ENCODE measurements at places on chromosomes 2 and 18.

DNA sequence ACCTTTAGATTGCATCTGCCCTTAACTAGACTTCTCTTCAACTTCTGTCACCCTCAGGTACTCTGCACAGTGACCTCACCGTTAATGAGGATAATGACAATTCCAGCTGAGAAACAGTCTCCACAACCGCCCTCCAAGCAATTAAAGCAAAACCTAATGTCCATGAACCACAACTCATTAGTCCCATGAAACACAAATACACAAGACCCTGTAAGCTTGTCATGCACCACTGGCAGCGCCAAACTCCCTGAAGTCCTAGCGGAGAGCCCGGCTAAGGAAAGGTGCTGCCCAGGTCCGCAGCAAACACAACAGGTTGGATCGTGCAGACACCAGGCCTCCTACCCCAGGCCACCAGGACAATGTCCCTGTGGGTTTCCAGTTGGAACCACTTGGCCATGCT is 7.4 kb downstream of the SMAD7 start:
- no peak for DNase-seq

DNA sequence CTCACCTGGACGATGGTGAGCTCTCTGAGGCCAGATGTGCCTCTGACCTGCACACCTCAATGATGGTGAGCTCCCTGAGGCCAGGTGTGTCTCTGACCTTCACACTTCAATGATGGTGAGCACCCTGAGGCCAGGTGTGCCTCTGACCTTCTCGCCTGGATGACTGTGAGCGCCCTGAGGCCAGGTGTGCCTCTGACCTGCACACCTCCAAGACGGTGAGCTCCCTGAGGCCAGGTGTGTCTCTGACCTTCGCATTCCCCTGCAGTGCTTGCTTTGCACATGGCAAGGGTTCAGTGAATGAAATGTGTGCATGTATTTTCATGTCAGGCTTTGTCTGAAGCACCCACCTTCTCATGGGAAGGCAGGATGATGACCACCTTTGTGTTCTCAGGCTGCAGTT is 95.5 kb downstream of the PTGR3 start:
- no peak for DNase-seq

DNA sequence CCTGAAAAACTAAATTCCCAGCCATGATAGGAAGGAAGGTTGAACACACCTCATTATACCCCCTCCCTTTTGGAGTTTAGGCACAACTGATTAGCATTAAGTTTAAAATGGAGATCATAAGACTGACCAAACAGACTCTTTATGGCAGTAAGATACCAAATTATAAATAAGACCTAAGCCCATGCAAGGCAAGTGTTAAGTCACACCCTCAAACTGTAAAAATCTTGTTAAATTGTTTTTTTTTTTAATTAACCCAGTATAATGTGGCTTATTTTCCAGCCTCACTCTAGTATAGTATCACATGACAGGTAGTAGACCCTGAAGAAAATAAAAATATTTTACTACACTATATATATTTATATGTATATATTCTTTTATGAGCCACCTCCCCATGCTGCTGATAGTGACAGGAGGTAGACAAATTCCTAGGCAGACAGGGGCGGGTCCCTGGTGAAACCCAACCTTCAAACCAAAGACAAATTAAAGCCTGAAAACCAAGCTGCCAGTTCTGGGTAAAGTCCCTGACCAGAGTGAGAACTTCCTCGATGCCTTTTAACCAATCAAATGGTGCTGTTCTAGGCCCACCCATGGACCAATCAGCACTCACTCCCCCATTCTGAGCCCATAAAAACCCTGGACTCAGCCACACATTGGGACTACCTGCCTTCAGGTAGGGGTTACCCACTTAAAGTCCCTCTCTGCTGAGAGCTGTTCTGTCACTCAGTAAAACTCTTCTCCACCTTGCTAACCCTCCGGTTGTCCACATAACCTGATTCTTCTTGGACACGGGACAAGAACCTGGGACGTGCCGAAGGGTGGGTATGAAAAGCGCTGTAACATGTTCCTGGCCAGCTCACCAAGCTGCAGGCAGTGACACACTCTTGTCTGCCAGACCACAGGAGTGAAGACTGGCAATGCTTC is 123.9 kb upstream of the B3GNT2 start:
- DNase-seq: no peak

- no peak for DNase-seq
Measured at GRCh38 chr2:54675738-54676137, 47.7 kb upstream of the EML6 start.

GRCh38 chr2:237500681-237501424 is 13.8 kb downstream of the MLPH start:
- DNase-seq: peak; percentile 96

- no peak for DNase-seq
Measured at GRCh38 chr2:179107737-179108136, 57.8 kb upstream of the CCDC141 start.

DNA sequence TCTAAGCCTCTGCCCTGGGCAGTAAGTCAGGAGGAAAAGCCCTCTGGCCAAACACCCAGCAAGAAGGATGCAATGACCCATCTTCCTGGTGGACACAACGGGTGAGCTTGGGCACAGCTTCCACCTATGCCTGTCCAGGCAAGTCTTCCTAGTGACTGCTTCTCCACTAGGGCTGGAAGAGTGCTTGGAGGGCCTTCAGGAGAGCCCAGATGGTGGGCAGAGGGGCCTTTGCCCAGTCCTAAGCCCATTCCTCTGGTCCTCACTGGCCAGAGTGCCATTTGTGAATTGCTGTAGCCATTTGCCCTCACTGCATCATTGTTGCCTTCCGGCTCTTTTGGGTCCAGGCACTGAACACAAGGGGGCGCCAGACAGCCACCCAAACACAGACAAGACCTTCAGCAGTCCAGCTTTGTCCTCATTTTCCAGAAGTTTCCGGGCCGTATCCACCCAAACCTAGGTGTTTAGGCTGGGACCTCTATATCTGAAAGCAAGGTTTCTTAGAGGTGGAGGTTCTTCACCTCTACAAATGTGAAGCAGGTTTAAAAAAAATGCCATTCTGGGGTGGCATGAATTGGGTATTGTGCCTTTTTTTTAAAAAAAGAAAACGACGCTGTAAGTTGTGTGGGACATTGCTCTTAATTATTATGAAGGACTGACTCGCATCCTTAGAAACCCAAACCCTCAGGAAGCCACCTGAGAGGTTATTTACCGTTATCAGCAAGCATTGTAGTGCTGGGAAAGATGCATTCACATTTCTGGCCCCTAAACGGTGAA is 29.5 kb downstream of the PAX8 start:
- peak; percentile 44 for DNase-seq

DNA sequence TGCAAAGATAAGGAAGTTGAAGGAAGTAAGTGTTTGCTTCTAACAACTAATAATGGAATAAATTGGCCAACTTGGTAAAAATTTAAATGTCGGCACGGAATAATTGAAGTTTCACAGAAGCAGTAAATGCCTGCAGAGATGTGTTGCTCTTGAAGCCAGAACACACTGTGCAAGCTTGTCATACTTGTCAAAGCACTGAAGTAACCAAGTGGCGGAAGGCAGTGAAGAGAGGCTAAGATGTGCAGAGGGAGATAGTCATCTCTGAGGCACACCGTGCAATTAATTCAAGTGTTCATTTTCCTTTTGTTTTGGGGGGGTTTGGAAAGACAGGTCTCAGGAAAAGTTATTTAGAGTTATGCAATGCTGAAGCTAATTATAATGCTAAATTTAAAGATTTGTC is 5.2 kb downstream of the DCDC2C start:
- DNase-seq: no peak

DNA sequence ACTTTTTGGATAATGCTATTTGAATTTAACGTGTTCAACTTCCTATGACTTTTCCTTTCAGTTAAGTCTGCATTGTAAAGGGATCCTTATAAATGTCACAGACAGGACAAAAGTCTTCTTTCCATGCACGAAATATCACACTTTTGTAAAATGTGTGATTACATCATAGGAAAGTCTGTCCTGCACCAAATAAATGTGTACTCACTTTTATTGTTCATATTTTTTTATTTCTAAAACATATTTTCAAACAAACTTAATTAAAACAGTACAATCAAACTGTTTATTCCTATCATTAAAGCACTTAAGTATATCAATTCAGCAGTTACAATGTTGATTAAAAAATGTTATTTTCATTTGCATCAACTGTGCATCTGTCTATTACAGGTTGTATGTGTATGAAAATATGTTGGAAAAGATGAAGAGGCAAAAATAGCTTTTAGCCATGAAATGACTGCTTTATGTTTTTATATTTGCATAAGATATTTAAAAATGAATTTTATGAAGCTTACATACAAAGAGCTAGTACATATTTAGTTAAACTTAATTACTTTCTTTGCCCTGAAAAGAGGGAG is 105.6 kb downstream of the CSRNP3 start:
- DNase-seq: no peak

DNA sequence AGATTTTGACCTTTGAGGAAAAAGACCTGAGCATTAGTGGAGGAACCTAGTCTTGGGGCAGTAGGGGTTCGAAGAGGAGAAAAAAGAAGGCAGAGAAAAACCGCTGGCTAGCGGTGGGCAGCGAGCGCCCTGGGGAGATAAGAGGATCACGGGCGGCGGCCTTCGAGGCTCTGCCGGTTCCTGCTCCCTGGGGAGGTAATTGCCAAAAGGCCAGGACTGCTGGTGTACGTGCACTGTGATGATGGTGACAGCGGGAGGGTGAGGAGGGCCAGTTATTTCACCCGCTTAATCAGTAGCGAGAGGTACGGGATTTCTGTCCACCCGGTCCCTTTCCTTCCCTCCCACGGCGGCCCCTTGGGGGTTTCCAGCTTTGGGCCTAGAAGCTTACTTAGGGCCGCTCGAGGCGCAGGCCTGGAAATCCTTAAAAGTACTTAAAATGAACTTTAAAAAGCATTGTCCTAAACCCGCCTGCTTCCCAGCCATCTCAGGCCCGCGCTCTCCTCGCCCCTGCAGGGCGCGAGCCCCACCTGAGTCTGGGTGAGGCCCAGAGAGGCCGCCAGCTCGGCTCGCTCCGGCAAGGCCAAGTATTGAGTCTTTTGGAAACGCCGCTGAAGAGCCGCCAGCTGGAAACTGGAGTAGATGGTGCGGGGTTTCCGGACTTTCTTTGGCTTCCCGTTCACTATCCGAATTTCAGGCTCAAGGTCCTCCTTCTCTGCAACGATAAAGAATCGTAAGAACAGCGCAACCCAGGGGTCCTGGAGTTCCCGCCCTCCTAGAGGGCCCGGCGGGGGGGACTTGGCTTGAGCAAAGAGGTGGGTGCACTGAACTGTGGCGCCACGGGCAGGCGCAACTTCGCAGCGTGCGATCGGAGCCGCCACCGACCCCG is 1.5 kb downstream of the DLX2 start:
- DNase-seq: no peak

GRCh38 chr18:78069784-78070664 is 820.4 kb downstream of the GALR1 start:
- no peak for DNase-seq

- DNase-seq: no peak
Measured at GRCh38 chr2:160492401-160493226, 993 bp downstream of the RBMS1 start.

DNA sequence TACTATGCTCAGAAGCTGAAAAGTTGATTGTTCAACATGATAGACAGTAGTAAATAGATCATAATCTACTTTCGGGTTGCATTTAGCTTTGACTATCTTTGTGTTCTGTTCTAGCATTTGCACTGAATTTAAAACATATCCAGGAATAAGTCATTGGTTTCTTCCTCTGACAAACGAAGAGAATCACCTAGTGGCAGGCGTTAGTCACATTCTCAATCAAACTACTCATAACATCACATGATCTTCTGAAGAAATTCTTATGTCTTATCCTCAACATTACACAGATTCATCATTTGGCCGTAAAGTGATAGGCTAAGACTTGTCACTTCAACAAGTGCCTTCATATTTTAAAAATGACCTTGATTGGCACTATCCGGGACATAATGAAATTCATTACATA is 63.6 kb upstream of the TTC21B start:
- no peak for DNase-seq

- DNase-seq: no peak
Measured at GRCh38 chr2:173739006-173739405, 226.2 kb downstream of the SP3 start.

- no peak for DNase-seq
Measured at GRCh38 chr2:168449419-168449818, 6.7 kb upstream of the CERS6 start.

DNA sequence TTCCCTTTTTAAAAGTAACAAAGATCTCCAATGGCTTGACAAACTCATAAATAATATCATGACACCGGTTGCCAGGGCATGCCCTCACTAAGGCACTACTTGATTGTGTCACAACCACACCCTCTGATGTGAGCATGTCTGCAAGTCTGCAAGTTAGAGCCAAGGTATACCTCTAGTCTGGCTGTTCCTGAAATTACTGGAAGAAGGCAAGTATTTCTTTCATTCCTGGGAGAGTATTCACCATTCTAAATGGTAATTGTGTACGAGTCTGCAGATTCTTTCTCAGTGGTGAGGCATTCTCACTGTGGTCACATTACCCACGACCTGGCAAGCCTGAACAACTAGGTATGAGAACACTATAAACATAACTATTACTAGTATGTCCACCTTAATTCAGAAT is 25.7 kb upstream of the RNU4ATAC start:
- DNase-seq: no peak

DNA sequence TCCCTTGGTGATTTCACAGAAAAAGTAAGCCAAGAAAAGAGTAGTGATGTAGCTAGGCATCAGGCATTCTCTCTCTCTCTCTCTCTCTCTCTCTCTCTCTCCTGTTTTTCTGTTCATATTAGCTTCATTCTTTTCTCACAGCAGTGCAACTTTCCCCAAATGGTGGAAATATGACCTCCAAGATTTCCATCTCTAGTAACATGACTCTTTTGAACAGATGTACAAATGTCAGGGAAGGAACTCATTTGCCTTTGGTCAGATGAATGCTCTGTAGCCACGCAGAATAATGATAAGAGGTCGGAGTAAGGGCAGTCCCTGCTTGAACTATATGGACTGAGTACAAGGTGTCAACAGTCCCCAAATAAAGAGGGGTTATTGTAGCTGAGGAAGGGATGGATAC is 316.2 kb downstream of the GALNT13 start:
- no peak for DNase-seq

DNA sequence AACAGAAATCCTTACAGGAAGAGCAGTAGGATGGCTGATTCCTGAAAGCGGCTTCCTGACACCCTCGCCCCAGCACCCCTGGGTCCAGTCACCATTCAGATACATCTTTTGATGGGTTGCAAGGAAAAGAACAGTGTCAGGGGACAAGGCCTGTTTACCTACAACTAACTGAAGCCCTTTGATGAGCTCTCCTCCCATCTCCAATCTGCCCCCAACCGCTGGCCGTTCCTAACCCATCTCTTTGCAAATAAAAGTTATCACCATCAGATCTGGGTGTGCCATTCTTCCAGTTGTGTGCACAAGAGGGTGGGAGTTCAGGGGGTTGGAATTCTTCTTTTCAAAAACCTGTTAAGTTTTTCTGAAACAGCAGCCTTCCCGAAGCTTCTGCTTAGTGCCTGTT is 48.9 kb downstream of the ARL4C start:
- no peak for DNase-seq

- DNase-seq: no peak
Measured at GRCh38 chr2:235325151-235325550, 168.7 kb upstream of the AGAP1 start.

- no peak for DNase-seq
Measured at GRCh38 chr2:127951026-127951425, 65.3 kb upstream of the AMMECR1L start.

- DNase-seq: no peak
Measured at GRCh38 chr18:79738041-79738461, 58.4 kb downstream of the CTDP1 start.

GRCh38 chr18:35121531-35121930 is 80.3 kb downstream of the MAPRE2 start:
- no peak for DNase-seq

GRCh38 chr2:69811591-69811990 is 17.9 kb upstream of the GMCL1 start:
- no peak for DNase-seq

GRCh38 chr2:240387669-240388358 is 47.6 kb upstream of the GPC1 start:
- DNase-seq: peak; percentile 84

All from HFF-Myc (cell line).